ENCODE measurements at places on chromosomes 5 and 9.

- DNase-seq, result no peak
Observed at GRCh38 chr5:429453-430188, 13.4 kb upstream of the EXOC3 start.

DNA sequence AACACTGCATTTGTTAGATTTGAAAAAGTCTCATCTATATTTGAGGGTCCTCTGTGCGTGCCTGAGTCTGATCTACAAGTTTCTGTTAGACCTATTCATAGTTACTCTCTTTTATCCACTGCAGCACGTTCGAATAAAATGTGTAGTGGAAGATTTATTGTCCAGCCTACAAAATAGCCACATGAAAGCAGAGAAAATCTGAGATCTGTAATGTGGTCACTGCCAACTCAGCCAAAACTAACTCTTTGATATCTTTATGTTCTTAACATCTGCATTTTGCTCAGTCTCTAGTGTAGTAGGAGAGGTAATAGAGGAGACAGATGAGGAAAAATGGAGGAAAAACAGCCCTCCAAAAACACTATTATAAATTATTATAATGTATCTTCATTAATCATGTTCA lies 354.0 kb downstream of the NPR3 start:
- no peak for DNase-seq

DNA sequence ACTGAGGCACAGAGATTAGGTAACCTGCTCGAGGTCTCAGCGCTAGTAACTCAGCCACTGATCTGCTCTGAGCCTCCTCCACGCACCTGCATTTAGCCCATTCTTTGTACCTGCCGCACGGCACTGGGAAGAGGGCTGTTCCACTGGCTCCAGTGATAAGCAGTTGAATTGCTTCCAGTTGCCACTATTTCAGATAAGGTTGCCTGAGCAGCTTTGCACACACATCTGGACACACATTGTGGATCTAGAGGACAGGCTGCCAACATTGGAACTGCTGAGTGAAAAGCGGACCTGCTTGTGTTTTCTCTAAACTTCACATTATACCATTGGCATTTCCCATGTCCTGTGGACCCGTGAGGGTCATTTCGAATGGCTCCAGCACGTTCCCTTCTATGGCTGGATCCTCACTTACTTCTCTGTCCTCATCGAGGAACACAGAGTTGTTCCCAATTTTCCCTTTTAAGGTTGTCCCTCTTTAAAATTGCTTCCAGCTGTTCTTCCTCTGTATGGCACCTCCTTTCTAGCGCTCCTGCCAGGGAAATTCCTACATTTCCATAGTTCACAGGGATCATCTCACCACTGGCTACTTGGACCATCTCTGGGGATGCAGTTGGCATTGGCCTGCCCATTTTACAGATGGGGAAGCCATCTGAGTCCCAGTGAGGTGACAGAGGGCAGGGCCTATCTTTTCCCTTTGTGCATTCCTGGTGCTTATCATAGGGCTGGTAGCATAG lies 45.9 kb upstream of the RPL26L1 start:
- DNase-seq, result no peak

GRCh38 chr5:176371621-176372539 lies 6.6 kb downstream of the ARL10 start:
- DNase-seq, result no peak

DNA sequence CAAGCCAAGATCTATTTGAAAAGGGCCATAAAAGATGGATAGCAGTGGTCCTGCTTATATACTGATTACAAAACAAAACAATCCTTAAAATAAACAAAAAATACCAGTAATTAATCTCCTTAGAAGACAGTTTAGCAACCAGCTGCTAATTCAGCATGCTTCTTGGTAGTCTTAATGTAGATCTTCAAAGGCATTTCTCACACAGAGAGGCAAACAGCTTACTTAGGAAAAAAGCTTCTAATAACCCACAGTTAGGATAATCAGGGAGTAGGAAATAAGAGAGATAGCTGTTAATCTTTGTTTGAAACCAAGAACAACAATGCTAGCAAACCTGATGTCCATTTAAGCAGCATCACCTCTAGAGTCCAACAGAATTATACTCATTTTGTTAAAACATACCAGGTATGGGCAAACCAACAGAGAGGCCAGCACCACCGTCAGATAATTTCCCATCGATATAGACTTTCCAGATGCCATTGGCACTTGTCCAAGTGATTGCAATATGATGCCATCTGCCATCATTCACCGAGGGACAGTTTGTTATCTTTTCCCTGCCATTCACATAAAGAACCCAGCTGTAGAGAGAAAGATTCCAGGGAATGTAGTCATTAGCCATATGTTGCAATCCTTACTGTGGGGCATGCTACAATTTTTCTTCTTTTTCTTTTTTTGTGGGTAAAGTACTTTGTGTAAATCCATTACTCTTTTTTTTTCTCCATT lies 105.6 kb upstream of the TXNDC8 start:
- DNase-seq, result no peak

DNA sequence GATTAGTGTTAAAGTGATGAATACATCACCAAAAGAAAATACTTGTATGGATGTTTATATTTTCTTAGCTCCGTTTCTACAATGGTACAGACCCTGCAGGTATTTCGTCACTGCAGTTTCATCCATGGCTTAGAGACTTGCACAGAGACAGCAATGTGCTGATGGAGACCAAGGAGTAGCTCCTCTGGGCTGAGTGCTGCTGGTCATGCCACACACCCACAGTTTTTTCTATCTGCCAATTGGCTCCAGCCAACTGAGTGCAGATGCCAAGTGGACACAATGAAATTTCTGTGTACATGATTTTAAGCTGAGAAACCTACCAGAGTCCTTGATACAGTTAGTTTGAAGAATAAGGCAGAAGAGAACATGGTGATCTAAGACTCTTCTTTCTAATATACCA lies 145.9 kb upstream of the ADCY2 start:
- no peak for DNase-seq

DNA sequence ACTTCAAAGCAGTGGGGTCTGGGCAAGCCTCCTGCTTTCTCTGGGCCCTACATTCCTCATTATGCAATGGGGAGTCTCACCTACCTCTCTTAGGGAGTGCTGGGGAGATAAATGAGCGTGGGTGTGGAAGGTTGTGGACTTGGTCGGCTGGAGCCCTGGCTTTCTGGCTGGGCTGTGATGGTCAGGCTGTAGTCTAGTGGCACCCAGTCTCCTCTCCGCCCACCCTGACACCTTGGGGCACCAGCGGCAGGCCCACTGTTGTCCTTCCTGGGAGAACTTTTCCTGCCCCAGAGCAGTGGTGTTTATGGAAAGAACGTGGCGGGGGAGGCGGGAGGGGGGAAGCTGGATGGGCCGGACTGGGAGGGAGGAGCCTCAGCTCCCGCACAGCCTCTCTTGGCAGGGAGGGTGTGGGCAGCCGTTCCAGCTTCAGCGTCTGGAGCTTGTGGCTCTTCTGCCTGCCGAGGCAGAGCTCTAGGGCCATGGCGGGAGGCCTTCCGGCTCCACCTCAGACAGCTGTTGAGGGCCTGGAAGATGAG lies 4.1 kb downstream of the PTGS1 start:
- no peak for DNase-seq
